ENCODE measurements at places on chromosomes 11 and 22. TPM values are rescaled to one million over a fixed set of nuclear protein-coding genes. Genes with fewer than 3 reads are reported as not detected.

The CYTH4 gene
- 2.6 TPM for polyA plus RNA-seq

GRCh38 chr11:107427569-107428180 lies 29.9 kb downstream of the CWF19L2 start:
- H3K27ac ChIP-seq, result no peak overlapping the region
- no peak for DNase-seq
- no peaks in the 10 kb centered on the region for H3K27me3 ChIP-seq

GRCh38 chr11:561148-562003 lies 606 bp downstream of the RASSF7 start:
- H3K36me3 ChIP-seq, result no peaks in the 10 kb centered on the region
- H3K27me3 ChIP-seq, result no peaks in the 10 kb centered on the region
- H3K4me1 ChIP-seq, result peaks cover 17% of the 10 kb centered on the region
- DNase-seq, result peak; percentile 64
- peak overlapping the region; percentile 7 for H3K4me3 ChIP-seq
- H3K27ac ChIP-seq, result peak overlapping the region; percentile 49

The CRYBA4 gene
- polyA plus RNA-seq, result not detected

The GPR83 gene
- polyA plus RNA-seq, result 0.01 TPM
